ENCODE measurements at places on chromosomes 7 and 10.

DNA sequence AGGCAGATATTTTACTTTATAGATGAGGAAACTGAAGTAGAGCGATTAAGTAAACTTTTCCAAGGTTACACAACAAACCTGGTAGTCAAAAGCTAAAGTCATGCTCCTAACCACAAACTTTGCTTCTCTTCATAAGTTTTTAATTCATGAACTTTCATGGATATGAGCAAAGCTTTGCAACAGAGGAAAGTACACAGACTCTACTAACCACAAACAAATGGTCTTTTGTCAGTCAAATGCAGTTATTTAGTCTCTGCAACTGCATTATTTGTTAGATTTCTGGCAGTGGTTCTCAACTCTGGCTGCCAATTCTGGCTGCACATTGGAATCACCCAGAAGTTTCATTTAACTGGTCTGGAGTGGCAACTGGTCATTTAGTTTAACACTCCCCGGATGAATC lies 140.6 kb upstream of the TMEM168 start:
- no peak for DNase-seq

- DNase-seq = no peak
Observed at GRCh38 chr10:93336110-93336509, 146.0 kb downstream of the MYOF start.

- no peak for DNase-seq
Observed at GRCh38 chr10:22271786-22272185, 44.4 kb upstream of the COMMD3 start.

DNA sequence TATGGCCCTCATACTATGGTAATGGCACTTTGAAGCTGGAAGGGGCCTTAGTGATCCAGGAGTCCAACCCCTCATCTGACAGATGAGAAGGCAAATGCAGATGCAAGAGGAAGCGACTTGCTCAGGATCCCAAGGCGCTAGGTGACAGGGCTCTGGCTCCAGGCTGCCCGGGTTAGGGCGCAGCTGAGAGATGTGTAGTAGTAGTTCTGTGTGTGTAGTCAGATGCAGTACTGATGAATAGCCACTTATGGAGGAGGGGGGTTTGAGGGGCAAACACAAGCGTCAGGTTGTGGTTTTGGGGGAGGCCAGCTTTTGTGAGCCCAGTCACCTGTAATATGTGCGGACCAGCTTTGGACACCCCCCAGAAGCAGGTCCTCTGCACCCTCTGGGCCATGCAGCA lies 4.8 kb downstream of the ADRA2A start:
- DNase-seq = no peak

DNA sequence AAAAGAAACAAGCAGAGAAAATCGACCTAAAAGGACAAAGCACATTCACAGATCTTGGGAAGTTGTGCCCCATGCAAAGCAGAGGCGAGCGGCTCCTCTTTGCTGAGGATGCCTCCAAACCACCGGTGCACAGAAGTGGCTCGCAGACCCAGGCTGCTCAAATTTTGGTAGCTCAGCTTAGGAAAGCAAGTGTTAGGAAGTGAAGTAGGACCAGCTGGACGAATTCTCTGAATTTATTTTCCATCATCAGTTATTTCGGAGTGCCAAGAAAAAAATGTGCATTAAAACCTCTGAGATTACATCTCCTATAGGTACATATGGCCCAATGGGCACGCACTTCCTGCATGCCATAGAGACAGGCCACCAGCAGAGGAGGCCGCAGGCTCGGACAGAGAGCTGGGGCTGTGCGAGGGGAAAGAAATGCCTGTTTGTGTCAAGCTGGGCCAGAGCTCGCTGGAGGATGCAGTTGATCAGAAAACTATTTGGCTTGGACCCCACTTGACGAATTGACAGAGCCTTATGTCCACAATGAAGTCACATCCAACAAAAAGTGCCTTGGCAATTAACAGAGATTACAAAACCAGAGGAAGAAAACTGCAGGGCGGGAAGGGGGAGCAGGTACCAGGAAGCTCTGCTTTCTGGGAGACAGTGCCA lies 122.3 kb upstream of the LYZL2 start:
- no peak for DNase-seq

DNA sequence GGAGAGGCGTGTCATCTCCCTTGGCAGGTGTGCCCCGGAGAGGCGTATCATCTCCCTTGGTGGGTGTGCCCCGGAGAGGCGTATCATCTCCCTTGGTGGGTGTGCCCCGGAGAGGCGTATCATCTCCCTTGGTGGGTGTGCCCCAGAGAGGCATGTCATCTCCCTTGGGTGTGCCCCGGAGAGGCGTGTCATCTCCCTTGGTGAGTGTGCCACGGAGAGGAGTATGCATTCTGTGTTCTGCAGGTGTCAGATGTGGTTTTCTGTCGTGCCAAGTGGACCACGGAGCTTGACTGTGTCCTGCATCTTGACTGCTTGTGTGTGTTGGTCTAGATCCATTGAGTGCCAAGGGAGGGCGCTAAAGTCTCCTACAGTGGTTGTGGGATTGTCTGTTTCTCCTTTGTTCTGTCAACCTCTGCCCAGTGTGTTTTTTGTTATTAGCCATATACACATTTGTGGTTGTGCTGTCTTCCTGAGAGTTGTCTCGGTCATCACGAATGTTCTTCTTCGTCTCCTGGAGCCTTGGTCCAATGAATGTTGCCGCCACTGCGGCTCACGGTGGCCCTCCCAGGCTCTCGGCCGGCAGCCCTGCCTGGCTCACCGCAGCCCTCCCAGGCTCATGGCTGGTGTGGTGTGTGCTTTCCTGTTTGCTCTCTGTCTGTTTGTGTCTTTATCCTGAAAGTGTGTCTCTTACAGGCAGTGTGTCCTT lies 96.8 kb downstream of the INPP5A start:
- no peak for DNase-seq

Measured in hematopoietic multipotent progenitor cell (in vitro differentiated cells).